ENCODE measurements at places on chromosomes 4 and X.

GRCh38 chr4:185352741-185353140, 43.0 kb downstream of the LRP2BP start:
- no peak for DNase-seq

DNA sequence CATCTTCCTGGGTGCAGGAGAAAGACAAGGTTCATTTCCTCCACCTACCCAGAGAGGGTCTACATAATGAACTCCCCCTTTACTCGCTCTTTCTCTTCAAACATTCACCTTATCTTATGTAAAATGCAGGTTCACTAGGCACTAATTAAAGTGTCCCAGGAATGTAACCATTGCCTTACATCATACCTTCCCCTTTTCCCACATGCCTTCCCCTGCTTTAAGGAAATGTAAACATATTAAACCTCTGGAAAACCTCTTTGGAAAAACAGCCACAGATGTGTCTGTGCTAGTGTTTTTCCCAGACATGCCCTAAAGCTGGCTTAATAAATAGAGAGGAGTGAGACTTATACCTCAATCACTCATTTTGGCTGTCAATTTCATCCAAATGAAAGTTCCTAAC, 15.8 kb downstream of the TBC1D9 start:
- DNase-seq, result no peak

GRCh38 chr4:173524218-173525117, 5.6 kb downstream of the HAND2 start:
- DNase-seq, result no peak

- no peak for DNase-seq
These were observed 55.1 kb upstream of the ZCCHC13 start for GRCh38 chrX:74248889-74249288.

DNA sequence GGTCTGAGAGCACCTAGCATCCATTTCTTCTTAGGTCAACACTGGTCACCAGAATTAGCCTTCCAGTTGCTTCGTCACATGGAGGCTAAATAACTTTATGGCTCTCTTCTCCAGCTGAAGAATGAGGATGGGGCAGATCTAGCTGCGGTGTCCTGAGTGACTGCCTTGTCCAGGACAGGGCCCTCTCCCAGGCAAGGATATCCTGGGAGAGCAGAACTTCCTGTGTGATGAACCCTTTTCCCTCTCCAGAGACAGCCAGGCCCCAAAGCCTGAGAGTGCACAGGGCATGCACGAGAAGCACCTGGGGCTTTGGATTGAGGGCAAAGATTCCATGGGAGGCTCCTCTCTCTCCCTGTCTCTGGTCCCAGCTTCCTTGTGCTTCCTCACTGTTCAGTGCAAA, 108.2 kb upstream of the MAMLD1 start:
- no peak for DNase-seq

- no peak for DNase-seq
These were observed 12.3 kb upstream of the ADH5 start for GRCh38 chr4:99100876-99101275.

DNA sequence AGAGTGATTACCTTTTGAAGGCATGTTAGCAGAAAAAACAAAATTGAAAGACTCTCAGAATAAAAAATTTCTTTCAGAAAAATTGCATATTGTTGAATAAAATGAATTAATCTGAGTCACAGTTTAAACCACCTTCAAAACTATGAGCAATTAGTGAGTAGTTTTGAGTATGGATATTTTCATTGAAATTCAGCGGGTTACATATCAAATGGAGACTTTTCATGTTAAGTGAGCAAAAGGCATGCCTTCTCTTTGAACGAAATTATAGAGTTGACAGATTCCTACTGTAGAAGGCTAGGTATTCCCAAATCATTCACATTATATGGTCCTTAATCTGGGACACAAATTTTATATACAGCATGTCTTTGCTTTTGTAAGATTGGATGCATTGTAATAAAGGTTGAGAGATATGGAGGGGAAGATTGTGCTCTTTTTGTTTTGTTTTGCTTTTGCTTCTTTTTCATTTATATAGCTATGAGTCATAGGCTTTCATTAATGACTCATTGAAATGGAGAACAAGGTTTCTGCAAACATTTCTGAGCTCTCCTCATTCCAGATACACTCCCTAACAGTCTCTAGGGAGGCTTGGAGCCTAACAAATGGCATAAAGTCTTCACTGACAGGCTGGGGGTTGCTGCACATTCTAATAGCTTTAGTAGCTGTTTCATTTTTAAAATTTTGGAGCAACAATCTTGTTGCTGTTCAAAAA, 21.6 kb downstream of the PCDH18 start:
- DNase-seq, result no peak

Data from NCI-H2171 (cell line).